ENCODE measurements at places on chromosomes 2 and 18.

DNA sequence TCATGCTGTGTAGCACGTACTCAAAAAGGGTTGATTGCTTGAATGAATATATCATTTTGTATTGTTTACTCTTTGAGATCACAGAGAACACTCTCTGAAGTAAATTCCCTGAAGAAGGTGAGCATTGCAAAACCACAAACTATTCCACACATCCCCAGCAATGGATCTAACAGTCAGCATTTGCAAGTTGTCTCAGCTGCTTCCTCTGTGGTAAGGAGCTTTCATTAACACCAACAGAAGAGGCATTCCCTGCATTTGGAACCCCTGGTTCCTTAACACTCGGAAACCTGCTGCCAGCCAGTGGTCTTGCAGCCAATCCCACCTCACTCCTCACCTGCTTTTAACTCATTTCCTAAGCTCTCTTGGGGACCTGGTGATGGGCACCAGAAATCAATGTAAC lies 108.4 kb downstream of the IRS1 start:
- no peak for DNase-seq

GRCh38 chr18:29003194-29003593 lies 826.3 kb upstream of the CDH2 start:
- no peak for DNase-seq

DNA sequence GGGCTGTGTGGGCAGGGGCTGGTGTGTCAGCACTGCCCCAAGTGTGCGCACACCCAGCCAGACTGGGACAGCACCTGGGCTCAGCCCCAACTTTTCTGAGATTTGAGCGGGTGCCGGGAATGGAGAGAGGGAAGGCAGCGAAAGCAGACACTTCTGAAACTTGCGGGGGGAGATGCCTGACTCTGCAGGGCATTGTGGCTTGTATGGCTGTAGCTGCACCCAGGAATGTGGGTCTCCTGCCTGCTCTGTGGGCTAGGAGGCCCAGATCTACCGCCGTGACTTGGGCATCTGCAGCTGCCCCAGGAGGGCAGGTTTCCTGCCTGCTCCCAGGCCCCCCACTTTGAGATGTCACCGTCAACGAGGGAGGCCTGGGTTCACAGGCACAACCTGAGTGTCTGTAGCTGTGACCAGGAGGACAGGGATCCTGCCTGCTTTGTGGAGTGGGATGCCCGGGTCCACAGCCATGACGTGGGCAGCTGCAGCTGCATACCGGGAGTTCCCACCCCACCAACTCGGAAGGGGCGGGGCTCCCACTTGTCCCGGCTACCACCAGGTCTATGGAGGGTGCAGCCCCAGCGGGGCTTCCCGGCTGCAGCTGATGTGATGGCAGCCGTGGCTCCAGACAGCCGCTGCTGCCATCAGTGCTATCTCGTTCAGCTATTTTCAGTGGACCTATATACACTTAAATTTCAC lies 95.3 kb downstream of the DOK6 start:
- no peak for DNase-seq

DNA sequence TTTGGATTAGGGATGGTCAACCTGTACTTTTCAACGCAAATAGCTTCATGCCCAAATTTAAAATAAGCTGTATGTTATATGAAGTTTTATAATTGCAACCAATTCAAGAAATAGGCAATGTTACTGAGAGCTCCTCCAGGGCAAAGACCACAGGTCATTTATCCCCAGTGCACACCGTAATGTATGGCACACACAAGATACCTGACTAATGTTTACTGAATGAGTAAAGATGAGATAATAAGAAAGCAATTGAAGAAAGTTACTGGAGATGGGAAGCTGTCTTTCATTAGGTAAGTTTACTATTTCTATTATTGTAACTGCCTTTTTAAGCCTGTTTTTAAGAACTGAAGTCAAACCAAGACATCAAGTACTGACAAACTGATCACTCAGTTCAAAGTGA lies 184.5 kb upstream of the VRK2 start:
- DNase-seq: no peak

DNA sequence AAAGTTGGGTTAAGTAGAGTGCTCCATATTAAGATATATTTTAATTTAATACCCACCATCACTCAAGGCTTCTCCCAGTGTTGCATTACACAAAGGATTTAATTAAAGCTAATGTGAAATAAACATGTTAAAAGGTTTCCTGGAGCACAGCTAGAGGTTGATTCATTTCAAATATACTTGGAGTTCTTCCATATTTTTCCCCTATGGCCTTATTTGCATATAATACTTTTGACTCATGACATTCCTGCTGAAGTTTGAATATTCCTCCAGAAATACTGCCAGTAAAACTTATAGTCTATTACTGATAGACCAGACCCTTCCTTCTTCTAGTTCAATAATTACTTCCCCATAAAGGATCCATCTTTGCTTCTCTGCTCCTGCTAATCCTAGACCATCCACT lies 227.5 kb downstream of the GULP1 start:
- DNase-seq: no peak

- DNase-seq: no peak
Observed at GRCh38 chr2:165474619-165475276, 5.2 kb downstream of the CSRNP3 start.

DNA sequence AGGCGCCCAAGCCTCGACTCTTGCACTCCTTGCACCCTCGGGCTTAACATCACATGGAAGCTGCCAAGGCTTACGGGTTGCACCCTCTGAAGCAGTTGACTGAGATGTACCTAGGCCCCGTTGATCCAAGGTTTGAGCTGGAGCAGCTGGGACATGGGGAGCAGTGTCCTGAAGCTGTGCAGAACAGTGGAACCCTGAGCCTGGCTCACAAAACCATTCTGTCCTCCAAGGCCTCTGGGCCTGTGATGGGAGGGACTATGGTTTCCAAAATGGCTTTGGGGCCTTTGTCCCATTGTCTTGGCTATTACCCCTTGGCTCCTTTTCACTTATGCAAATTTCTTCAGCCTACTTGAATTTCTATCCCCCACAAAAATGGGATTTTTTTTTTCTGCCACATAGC lies 454.0 kb downstream of the PIK3C3 start:
- DNase-seq: no peak

GRCh38 chr2:192286093-192286701 lies 91.5 kb upstream of the TMEFF2 start:
- no peak for DNase-seq

- no peak for DNase-seq
Observed at GRCh38 chr2:132747046-132747445, 77.0 kb upstream of the LYPD1 start.

- DNase-seq: no peak
Observed at GRCh38 chr18:51941999-51942398, 398.0 kb upstream of the DCC start.

GRCh38 chr2:42035241-42035640 lies 12.6 kb upstream of the PKDCC start:
- DNase-seq: no peak

GRCh38 chr18:49201464-49201863 lies 250.7 kb upstream of the SMAD7 start:
- no peak for DNase-seq

- no peak for DNase-seq
Observed at GRCh38 chr2:60215386-60215901, 338.0 kb downstream of the BCL11A start.

DNA sequence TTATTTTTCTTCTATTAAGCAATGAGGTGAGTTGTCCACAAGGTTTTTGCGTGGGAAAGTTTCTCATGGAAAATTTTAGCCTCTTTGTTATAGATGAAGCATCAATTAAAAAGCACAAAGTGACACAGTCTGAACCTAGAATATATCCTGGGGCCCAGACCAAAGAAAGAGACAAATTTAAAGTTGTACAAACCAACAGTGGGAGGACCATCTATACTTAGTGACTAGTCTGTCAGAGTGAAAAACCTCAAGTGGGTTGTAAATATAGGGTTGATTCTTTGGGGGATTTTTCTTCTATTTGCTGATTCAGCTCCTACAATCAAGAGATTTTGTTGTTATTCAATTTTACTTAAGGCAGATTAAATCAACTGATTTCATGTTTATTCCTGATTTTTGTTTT lies 256.2 kb downstream of the SATB2 start:
- no peak for DNase-seq

DNA sequence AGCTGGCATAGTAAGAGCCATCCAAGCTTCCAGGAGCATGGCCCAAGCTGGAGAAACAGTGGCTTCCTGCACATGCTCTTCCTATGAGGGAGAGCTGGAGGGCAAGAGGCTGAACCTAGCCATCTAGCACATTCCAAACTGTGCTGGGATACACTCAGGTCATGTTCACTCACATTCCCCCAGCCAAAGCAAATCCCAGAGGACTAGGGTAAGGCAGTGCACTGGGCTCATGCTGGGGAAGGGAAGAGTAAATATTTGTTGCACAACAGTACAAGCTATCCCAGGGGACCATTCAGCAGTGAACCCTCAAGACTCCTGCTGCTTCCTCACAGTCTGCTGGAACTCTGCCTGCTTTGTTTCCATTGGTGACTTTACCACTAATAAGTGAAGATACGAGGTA lies 20.7 kb upstream of the GYPC start:
- DNase-seq: no peak

DNA sequence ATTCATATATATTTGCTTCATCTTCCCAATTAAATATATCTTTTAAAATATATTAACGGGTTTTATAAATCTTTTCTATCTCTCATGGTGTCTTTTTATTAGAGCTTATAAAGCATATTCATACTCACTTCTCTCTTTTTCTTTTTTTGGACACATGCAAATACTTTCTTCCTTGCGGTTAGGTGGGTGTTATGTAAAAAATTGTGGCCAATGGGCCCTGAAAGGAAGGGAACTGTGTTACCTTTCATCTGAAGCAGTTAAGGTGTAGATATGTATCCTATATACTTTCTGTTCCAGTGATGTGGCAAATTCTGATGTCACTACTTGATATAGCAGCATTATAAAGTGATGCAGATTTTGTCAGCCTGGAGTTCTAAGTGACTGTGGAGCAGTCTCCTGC lies 714.5 kb downstream of the PLCL1 start:
- no peak for DNase-seq

DNA sequence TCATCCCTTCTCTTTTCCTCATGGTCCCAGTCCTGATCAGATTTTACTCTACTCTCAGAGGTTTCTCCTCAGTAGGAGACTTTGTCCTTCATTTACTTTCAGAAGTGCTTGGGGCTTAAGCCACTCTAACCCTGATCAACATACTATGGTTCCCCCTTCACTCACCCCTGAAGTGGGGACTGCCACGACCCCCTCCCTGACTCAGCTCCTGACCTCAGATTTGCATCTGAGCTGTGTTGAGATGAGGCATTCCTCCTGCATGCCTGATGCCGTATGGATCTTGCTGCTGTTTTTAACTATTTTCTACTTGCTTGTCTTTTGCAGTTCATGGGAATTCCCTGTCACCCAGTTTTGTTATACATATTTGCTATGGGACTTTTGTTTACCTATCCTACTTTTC lies 306.7 kb upstream of the CHST9 start:
- no peak for DNase-seq

GRCh38 chr2:138175066-138175465 lies 210.8 kb downstream of the HNMT start:
- DNase-seq: no peak

DNA sequence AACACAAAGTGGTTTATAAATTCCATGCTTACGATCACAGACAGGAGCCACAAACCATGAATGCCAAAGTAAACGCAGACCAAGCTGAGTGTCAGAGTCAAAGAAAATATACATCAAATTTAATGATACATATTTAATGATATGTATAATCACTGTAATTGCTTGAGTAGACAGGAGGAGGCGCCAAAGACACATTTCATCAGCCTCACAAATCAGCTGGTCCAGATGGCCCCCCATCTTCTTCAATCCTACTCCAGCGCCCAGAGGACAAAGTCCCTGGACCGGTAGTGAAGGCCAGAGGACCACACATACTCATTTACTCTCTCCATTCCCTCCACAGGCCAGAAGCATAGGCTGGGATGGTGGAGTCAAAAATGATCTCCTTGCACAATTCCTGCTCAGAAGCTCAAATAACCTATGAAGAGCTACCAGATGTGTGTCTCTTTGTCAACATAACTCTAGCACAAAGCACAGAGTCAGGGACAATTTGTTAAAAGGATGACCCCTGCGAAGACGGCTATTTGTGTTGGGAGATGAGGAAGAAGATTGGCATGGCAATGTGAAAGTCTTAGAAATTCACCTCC lies 149.3 kb upstream of the PGAP1 start:
- DNase-seq: no peak

- no peak for DNase-seq
Observed at GRCh38 chr2:37767959-37768925, 96.8 kb upstream of the CDC42EP3 start.

- no peak for DNase-seq
Observed at GRCh38 chr2:206721256-206721920, 3.2 kb upstream of the DYTN start.

DNA sequence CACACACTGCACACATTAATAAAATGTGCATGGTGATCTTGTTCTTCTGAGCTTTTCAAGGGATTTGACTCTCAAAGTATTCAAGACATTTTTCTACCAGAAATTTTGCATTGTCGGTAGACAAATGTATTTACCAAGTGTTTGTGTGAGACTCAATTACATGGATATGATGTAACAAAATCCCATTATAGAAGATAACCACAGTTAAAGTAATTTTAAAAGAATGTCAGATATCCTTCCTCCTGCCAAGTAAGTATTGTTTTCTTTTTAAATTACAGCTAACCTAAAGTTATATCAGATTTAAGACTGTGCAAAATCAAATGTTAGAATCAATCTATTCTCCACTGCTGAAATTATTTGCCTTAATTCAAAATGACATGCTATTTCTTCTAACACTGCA lies 1344.5 kb upstream of the CHAC2 start:
- no peak for DNase-seq

- no peak for DNase-seq
Observed at GRCh38 chr18:25097057-25097456, 254.9 kb downstream of the ZNF521 start.

- no peak for DNase-seq
Observed at GRCh38 chr2:38720613-38721241, 30.4 kb downstream of the SRSF7 start.

DNA sequence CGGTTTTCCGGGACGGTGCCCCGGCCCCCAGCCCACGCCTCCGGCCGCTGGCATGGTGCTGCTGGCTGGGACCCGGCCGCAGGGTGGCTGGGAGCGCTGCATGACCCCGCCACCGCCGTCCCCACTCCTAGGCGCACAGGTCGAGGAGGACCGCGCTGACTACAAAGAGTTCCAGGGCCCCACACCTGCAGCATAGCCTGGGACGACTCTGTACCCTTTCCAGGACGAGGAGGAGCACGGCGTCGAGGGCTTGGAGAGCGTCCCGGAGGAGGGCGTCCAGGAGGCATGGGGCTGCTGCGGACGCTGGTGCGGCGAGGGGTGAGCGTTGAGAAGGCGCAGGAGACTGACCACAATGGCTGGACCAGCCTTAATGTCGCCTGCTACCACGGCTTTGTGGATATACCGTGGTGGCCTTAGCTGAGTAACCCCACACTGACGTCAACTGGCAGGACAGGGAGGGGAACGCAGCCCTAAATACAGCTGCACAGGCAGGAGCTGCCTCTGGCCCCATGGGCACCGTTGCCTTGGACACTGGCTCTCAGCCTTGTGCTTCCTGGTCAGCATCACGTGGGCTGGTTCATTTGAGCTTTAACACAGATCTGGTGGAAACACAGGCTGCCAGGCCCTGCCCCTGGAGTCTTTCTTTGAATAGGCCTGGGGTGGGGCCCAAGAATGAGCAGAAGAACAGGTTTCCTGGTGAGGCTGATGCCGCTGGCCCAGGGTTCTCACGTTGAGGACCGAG lies 40.9 kb upstream of the TRIM43B start:
- DNase-seq: no peak

GRCh38 chr2:236215761-236216333 lies 47.7 kb upstream of the GBX2 start:
- no peak for DNase-seq

- no peak for DNase-seq
Observed at GRCh38 chr2:76437564-76437963, 726.8 kb upstream of the GCFC2 start.

All from naive thymus-derived CD8-positive, alpha-beta T cell (primary cell).